Neural progenitor cell (in vitro differentiated cells): ENCODE measurements at places on chromosomes 11 and 22.

DNA sequence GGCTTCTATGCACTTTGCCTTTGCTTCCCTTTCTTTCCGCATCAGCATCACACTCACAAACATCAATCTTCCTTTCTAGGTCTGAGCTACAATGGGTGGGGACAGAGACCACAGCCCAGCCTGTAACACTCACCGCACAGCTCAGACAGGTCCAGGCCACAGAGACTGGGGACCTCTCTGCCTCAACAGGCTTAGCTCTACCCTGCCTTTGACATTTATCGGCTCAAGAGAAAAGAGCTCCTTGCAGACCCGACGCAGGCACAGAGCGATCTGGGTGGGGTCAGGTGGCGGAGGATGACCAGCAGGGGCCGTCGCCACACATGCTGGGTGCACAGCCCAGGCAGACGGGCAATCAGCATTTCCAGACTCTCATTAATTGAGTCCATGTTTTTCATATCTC lies 837.3 kb downstream of the TBC1D22A start:
- no peak for DNase-seq

- no peak for DNase-seq
Observed at GRCh38 chr11:68113986-68114385, 7.2 kb downstream of the CHKA start.

DNA sequence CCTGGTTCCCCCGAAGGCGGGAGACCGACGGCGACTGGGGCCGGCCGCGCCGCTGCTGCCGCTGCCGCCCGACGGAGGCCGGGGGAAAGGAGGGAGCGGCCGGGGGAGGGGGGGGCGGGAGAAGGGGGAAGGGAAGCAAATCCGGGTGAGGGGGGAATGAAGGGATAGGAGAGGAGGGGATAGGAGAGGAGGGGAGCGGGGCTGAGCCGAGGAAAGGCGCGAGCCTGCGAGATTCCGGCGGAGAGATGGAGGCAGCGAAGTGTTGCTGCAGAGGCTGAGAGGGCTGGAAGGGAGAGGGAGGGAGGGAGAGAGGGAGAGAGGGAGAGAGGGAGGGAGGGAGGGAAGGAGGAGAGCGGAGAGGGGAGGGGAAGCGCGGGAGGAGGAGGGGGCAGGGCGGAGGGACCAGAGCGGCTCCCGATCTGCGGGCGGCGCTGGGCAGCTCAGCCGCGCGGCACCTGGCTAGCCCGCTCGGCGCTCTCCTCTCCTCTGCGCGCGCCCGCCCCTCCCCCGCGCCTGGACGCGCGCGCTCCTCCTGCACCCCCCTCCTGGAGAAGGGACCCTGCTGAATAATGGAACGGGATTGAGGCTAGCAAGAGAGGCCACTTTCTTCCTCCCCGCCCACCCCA lies 52.3 kb downstream of the SLC22A12 start:
- peak; percentile 86 for DNase-seq

- no peak for DNase-seq
Observed at GRCh38 chr11:35748644-35749043, 86.1 kb downstream of the TRIM44 start.

DNA sequence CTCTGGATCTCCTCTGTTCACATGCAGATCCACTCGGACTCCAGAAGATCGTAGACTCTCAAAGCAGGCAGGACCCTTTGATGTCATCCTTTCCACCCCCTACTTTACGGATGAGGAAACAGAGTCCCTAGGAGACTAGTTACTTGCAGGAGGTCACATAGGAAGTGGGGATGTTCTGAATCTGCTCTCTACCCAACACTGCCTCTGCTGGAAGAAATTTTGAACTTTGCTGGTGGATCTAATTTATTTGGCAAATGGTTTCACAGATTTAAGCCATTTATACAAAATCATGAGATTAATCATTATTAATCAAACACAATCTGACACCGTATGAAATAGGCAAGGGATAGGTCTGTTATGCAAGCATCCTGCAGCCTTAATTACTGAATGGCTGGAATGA lies 55.0 kb upstream of the USP47 start:
- DNase-seq: peak; percentile 25

- no peak for DNase-seq
Observed at GRCh38 chr11:46894961-46895360, 23.4 kb downstream of the LRP4 start.

GRCh38 chr11:45983471-45983845 lies 61.0 kb downstream of the LARGE2 start:
- no peak for DNase-seq

DNA sequence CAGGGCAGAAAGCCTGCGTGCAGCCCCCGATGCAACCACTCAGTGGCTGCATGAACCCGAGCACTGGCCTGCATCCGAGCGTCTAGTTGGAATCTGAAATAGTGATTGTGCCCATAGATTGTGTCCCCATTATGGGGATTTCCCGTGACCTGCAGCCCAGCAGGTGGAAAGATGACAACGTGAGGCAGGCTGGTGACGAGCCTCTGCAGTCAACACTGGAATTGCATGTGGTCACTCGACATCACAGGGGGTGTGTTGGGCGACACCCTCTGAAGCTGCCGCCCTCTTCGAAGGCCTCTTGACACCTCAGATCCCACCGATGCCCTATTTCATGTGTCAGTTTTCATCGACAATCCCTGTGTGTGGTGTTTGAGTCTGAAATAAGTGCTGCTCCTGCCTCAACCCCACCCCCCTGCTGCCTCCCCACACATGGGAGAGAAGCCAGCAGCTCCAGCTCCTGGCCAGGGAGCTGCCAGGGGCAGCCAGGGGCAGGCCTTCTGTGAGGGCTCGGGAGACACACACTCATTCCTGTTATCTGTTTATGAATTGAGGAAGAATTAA lies 172.0 kb upstream of the B3GAT1 start:
- no peak for DNase-seq

- DNase-seq: no peak
Observed at GRCh38 chr11:83865636-83866461, 579.7 kb upstream of the CCDC90B start.

DNA sequence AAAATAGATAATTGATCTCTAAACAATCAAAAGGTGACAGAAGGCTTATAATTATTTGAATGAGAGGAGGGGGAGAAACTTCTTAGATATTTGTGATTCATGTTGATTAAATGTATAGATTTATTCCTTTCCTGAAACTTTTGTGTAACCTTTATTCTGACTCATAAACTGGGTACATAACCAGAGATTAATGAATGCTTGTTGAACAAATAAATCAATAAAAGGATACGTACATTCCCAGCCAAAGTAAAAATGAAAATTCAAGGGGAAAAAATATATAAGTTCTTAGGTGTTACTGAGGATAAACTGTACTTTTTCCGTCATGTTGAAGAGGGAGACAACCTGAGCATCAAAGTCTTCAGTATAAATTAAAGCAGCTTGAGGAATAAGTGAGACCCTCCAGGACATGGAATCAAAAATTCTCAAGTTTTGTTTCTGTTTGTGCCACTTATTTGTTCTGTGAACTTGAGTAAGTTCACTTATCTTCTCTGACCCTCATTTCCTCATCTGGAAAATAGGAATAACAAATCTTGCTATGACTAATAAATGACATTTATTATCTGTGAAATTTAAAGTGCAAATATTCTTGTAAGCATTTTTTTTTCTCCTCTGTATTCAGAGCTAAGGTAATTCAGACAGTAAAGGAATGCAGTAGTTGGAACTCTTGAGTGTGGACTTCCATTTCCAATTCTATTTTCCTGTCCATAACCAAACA lies 195.4 kb downstream of the METTL15 start:
- DNase-seq: no peak

DNA sequence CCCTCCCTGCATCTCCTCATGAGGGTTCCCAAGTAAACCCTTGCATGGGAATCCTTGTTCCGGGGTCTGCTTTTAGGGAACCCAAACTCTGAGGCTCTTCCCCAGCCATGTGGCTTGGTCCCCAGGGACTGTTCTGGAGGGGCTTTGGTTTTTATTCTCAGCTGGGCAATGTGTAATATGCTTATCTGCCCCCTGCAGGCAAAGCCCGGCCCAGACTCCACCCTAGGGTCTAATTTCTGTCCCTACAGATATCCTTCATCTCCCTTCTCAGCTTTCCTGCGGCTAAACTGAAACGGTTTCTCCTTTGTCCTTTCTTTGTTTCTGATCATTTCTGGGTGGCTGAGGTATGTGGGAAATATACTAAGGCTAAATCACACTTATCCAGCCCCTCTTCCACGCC lies 37.1 kb downstream of the TST start:
- DNase-seq: peak; percentile 23

GRCh38 chr11:78898266-78898775 lies 323.7 kb upstream of the NARS2 start:
- DNase-seq: no peak

DNA sequence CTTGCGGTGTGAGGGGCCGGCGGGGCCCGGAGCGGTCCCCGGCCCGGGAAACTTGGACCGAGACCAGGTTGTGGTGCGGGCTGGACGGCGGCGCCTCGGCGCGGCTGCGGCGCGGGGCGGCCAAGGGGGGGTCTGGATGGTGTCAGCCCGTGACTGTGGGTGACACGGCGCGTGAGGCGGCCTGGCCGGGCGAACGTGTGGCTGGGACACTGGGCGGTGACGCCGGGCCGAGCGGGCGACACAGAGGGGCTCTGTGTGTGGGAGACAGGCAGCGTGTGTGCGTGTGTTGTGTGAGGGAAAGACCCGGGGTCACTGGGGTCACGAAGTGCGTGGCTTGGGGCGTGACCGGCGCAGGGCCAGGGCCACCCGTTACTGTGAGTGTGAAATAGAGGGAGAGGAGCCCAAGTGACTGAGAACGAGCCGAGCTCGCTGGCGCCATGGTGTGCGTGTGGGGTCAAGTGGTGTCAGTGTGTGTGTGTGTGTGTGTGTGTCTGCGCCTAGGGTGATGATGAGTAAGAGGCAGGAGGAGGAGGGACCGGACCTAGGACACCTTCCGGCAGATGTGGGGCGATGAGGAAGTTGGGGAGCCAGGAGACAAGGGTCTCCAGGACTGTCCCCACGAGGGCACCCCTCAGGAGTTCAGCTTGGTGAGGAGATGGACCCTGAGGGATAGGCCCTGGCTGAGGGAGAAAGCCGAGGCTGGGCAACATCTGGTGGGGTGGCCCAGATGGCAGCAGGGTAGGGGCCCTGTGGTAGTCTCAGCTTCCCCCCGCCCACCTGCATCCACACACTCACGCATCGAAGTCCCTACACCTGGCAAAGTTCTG lies 817 bp downstream of the RELT start:
- peak; percentile 58 for DNase-seq

DNA sequence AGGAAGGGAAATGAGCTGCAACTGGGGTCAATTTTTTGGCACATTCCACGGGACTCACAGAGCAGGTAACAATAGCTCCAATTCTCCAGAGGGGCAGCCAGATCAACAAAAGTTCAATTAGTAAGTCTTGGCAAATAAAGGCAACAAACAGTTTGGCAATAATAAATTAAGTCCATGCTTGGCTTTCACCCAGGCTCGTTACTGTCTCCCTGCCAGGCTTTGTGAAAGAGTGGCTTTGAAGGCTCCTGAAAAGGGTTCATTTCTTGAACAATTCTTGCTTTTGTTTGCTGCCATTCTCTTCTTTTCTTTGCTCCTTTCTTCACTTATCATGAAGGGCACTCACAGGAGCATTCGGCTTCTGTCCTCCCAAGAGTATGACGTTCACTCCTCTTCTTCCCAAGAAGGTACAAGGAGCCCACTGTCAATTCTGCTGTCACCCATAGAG lies 123.3 kb downstream of the APIP start:
- DNase-seq: peak; percentile 46

DNA sequence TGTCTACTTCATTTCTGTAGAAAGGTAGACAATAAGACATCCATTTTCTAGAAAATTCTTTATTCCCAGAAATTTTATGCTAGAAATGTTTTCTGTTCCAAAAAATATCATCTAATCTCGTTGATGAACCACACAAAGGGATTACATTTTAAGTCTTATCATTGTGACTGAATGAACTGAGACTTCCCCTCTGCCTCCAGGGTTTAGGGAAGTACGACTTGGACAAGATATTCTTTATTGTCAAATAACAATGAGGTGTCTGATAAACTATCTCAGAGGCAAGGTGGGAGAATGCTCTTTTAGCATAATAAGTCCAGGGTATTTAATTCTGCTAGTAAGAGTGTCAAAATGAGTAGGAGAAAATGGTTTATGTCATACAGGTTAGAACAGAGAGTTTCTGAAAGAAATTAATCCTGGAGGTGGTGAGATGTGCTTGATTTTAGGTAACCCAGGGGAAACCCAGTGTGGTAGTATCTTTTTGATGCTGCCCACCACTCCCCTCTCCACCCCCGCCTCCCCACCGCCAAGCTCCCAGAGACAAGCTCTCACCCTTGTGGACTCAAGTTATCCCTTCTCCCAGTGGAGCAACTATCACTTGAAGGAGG lies 100.6 kb downstream of the CD44 start:
- DNase-seq: no peak

DNA sequence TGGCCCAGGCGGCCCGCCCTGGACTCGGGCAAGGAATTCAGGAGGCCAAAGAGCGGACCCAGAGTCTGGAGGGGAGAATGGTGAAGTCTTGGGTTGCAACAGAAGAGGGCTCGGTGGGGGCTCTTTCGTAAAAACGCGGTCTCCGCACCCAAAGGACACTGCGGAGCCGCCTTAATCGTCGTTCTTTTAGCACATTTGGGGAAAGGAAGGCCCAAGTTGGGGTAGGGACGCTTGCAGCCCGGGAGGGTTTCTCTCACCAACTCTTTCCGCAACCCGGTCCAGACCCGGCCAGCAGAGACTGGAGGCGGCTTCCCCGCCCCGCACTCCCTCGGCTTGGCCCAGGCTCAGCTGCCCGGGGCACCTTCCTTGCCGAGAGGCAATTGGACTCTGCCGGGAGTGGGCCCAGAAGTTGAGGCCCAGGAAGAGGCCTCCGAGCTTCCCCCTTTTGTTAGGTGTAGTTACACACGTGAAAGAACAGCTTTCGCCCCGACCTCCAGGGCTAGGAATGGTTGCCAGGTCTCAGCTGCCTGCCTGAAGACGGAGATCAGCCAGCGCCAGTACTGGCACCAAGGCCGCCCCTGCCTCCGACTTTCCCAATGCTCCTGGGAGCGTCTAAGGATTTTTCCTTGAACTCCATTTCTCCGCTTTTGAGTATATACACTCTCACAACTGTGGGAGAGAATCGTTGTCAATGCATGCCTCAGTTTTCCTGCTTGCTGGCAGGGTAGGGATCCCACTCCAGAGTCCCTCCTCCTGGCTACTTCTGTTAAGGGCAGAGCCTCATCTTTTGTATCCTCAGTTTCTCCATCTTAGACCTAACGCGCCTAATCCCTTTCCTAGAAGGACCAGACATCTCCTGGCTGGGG lies 3.7 kb downstream of the ALX4 start:
- peak; percentile 61 for DNase-seq

DNA sequence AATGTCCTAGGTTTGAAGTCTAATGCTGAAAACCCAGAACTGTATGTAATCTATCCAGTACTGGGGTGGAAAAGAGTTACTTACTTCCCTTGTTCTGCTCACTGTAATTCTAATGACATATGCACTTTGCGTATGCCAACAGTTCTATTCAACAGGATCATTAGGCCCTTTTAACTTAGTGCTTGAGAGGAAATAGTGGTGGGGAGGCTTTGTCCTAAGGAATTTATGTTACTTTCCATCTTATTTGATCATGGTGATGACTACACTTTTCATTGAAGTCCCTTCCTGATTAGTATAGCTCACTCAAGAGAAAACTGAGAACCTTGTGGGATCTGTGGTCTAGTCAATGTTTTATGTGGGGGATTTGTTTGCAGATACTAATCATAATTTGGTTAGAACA lies 348.2 kb downstream of the GUCY1A2 start:
- DNase-seq: no peak

- no peak for DNase-seq
Observed at GRCh38 chr11:113721462-113722066, 15.5 kb upstream of the TMPRSS5 start.
